Esophagus muscularis mucosa (tissue), 4 donors: ENCODE measurements at places on chromosomes 5 and 9. TPM values are rescaled to one million over a fixed set of nuclear protein-coding genes. Genes with fewer than 3 reads are reported as not detected.

- H3K36me3 ChIP-seq = no peaks in the 10 kb centered on the region
- no peaks in the 10 kb centered on the region for H3K27me3 ChIP-seq
- no peak for DNase-seq
- no peak overlapping the region for H3K4me3 ChIP-seq
- H3K4me1 ChIP-seq = no peaks in the 10 kb centered on the region
These were observed 131.1 kb downstream of the RMI1 start for GRCh38 chr9:84111726-84112125.

- H3K4me3 ChIP-seq = no peak overlapping the region
- H3K36me3 ChIP-seq = no peaks in the 10 kb centered on the region
- no peaks in the 10 kb centered on the region for H3K27me3 ChIP-seq
- no peaks in the 10 kb centered on the region for H3K4me1 ChIP-seq
- H3K27ac ChIP-seq = no peak overlapping the region
These were observed 59.4 kb downstream of the ZNF354C start for GRCh38 chr5:179119415-179120170.

GRCh38 chr5:168430296-168430695 lies 56.0 kb upstream of the RARS1 start:
- no peak overlapping the region for H3K27ac ChIP-seq
- no peaks in the 10 kb centered on the region for H3K36me3 ChIP-seq
- no peaks in the 10 kb centered on the region for H3K4me1 ChIP-seq
- no peak for DNase-seq

GRCh38 chr5:75707911-75708509 lies 9.2 kb downstream of the POC5 start:
- H3K27me3 ChIP-seq = no peaks in the 10 kb centered on the region
- DNase-seq = no peak
- no peak overlapping the region for H3K27ac ChIP-seq
- H3K4me3 ChIP-seq = no peak overlapping the region
- no peaks in the 10 kb centered on the region for H3K4me1 ChIP-seq

DNA sequence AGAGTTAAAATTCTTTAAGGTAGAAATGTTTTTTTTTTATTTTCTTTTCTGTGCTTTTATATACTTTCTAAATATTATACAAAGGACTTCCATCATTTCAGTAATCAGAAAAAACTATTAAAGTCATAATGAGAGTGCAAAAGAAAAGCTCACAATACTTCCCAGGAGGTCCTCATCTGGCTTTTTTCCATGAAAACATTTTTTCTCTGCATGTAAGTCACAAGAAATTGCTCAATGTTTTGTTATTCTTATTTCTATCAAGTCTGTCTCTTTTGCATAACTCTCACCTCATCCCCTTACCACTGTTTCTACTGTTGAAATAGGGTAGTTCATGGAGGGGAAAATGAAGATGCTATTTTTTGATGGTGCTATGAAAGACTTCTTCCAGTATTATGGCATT lies 375.0 kb downstream of the TMEM232 start:
- H3K4me3 ChIP-seq = no peak overlapping the region
- H3K36me3 ChIP-seq = no peaks in the 10 kb centered on the region
- H3K27me3 ChIP-seq = no peaks in the 10 kb centered on the region
- H3K4me1 ChIP-seq = peaks cover 15% of the 10 kb centered on the region
- no peak overlapping the region for H3K27ac ChIP-seq
- DNase-seq = no peak

DNA sequence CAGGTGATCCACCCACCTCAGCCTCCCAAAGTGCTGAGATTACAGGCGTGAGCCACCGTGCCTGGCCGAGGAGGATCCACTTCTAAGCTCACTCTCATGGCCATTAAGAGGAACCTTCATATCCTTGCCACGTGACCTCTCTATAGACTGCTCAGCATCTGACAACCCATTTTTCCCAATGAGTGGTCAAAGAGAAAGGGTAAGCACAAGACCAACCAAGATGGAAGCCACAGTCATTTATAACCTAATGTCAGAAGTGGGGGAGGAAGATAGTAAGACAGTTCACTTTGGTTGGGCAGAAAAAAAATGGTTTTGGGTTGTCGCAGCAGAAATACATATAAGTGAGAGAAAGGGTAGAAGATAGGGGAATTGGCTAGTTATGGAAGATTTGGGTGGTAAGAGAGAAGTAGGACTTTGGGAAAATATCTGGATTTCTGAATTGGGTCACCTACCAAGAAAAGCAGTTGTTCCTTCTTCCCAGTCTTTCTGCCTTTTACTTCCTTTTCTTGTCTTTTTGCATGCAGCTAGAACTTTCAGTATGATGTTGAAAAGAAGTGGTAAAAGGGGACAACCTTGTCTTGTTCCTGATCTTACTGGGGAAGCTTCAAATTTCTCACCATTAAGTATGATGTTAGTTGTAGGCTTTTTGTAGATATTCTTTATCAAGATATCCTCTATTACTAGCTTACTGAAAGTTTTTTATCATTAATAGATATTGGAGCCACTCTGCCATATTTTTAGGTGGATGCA lies 15.6 kb downstream of the SNX2 start:
- no peaks in the 10 kb centered on the region for H3K36me3 ChIP-seq
- DNase-seq = no peak
- no peak overlapping the region for H3K27ac ChIP-seq
- peaks cover 24% of the 10 kb centered on the region for H3K4me1 ChIP-seq

GRCh38 chr5:56585999-56586691 lies 229.2 kb upstream of the MAP3K1 start:
- peak overlapping the region; percentile 36 for H3K4me3 ChIP-seq
- H3K27me3 ChIP-seq = no peaks in the 10 kb centered on the region
- no peaks in the 10 kb centered on the region for H3K36me3 ChIP-seq
- peaks cover 35% of the 10 kb centered on the region for H3K4me1 ChIP-seq

GRCh38 chr5:106521701-106522100 lies 1149.0 kb downstream of the EFNA5 start:
- no peaks in the 10 kb centered on the region for H3K36me3 ChIP-seq
- no peak overlapping the region for H3K27ac ChIP-seq
- no peak for DNase-seq
- H3K27me3 ChIP-seq = no peaks in the 10 kb centered on the region

ARHGEF37 gene
- 20.7 TPM for total RNA-seq

FLT4 gene
- 12.9 TPM for total RNA-seq
